ENCODE measurements at places on chromosomes 5 and 9.

GRCh38 chr9:80378669-80379293, 807.0 kb downstream of the TLE4 start:
- DNase-seq = no peak

DNA sequence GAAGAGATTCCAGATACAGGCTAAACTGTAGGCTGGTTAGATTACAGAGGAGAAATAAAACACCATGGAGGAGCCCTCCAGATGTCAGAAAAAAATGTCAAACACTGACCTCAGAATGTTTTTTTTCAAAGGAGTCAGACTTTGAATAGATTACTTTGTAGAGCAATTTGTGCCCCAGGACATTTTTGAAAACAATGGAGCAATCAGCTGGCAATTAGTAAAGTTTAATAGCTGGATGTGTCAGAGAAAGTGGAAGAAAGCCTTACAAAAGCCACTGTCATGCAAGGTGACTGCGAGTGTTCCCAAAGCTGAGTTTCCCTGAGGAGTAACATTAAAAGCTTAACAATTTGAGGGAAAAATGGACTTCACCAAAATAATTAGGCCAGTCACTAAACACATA, 417.8 kb upstream of the CTNND2 start:
- DNase-seq = no peak

GRCh38 chr5:71452876-71453275, 2.6 kb upstream of the BDP1 start:
- DNase-seq = no peak

GRCh38 chr9:98010445-98010844, 27.3 kb downstream of the ANP32B start:
- no peak for DNase-seq

DNA sequence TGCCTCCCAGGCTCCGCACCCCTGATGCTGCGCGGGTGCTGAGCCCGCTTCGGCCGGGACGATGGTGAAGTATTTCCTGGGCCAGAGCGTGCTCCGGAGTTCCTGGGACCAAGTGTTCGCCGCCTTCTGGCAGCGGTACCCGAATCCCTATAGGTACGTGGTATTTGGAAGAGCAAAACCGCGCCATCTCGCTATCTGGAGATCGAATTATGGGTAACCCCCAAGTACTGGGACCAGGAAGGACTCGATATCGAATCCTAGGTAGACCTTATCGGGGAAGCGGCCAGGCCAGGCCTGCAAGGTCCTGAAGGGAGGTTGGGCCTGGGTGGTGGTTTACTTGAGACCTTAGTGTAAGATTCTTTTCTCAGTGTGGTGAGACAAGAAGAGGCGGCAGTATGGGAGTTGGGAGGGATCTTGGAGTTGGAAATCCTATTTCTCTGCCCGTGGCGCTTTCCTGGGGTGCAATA, 359 bp downstream of the PRELID1 start:
- DNase-seq = no peak

DNA sequence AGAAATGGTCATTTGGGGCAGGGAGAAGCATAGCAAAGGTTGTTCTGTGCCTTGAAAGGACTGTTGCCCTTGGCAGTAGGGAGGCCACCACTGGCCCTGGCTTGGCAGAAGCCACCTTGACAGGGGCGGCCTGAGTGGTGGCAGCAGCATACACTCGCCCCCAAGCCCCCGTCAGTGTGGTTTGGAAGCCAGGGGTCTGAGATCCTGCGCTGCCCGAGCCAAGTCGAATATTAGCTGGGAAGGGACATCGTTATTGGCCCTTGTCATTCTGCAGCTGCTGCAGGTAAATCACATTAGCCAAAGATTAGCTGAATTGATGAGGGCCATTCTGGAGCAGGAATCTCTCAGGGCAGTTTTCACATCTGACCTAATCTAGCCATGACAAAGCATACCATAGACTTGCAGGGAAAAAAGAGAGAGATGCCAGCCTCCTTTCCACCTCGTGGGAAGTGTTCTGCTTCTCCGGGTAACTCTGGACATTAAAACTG, 9.0 kb downstream of the OLFM1 start:
- DNase-seq = no peak

DNA sequence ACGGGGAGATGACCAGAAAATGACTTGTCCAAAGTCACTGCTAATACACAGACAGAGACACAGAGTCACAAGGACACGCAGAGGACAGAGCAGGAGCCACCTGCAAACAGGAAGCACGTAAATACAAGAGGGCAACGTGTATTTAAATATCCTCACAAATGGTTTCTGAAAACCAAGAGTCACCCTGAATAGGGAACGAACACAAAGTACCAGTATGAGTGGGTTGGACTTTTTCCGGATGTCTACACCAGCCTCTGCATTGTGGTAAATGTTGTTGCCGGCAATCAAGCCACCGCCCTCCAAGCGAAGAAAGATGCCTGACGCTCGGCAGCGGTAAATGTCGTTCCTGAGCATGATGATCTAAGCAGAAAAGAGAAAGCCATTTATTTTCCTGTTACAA, 44.5 kb downstream of the FBXO10 start:
- no peak for DNase-seq

DNA sequence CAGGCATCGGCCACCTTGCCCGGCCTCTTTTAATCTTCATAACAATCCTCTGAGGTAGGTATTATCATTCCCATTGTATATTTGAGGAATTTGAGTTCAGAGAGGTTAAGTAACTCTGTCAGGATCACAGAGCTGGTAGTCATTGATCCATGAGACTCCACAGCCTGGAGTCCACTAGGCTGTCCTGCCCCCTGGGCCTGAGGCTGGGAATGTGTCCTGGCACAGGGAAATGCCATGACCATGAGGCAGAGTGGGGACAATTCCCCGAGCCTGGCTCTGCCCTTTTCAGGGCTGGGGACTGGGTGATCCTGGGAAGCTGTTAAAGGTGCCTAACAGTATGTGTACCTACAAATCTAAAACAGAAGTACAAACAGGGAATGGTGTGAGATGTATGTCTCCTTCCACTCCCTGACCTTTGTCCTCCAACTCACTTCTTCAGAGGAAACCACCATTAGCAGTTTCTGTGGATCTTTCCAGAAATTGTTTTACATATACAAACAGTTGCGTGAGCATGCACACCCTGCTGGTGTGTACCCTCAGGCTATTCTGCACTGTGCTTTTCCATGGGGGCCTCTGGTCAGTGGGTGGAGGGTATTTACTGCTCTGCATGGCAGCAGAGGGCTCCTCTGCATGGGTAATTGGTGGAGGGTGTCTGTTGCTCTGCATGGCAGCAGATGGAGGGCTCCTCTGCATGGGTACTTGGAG, 53.8 kb downstream of the NDST1 start:
- DNase-seq = no peak

DNA sequence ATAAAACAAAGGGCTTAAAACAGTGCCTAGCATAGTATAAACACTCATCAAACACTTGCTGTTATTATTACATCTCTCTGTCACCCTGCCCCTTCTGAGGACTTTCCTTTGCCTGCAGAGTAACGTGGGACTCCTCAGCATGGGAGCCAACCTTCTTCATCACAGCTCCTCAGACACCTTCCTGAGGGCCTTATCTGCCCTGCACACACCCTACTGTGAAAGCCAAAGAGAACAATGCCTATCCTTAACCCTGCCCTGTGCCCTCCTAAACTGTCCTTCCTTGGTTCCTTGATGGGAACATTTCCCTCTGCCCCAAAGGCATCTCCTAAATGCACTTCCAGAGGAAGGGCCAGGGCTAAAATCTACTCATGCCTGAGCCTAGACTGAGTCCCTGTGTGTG, 20.6 kb upstream of the HAND1 start:
- DNase-seq = no peak

DNA sequence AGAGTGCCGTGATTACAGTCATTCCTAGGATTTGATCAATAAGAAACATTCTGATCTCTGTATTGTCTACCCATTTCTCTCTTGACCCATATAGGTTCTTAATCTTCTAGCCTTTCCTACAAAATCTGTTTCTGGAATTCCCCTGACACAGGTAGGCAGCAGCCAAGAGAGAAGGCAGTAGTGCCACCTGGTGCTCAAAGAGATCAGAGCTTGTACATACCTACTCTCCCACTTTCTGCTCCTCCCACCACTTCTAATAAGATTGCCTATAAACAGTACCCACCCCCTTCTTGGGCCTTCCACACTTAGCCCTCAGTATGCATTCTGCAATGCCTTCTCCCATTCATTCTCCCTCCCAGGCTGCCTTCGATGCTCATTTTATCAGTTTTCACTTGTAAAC, 117.4 kb upstream of the RORB start:
- DNase-seq = peak; percentile 39

GRCh38 chr5:54476682-54477081, 21.2 kb downstream of the HSPB3 start:
- no peak for DNase-seq

DNA sequence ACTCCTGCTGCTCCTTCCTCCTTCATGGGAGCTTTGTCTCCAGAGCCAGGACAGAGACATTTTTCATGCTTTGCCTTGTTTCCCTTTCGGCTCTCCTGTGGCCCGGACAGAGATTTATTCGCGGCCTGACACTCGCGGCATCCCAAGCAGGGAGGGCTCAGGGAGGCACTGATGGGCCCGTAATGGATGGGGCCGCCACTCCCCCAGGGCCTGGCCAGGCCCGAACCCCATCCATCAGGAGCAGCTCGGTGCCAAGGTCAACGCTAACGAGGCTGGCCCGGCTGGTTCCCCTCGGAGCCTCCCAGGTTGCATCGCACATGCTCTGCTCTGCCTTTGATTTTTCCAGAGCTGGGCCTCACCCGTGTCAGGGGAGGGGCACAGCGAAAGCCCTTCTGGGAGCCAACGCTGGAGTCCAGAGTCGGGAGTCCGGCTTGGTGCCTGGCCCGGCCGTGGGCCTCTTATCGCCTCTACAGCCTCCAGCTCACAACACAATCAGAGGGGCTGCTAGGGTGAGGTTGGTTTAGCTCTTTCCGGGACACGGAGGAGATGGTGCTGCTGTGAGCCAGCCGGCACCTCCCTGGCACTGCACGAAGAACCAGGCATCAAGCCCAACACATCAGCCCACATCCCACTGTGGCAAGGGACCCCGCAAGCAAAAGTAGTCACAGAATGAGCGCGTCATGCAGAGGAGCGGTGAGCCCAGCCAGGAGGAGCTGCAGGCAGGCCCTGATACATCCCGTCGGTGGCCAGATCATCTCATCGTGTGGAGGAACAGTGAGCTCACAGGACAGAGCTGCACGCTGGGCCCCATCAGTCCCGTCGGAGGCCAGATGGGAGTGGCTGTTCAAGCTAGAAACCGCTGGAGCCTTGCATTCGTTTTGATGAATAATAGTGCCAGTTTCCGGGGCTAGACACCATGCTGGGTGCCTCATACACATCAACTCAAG, 72.2 kb upstream of the BARHL1 start:
- no peak for DNase-seq

GRCh38 chr5:179805529-179806249, 977 bp downstream of the MGAT4B start:
- no peak for DNase-seq

- DNase-seq = no peak
Observed at GRCh38 chr9:131999692-132000551, 79.7 kb downstream of the MED27 start.

DNA sequence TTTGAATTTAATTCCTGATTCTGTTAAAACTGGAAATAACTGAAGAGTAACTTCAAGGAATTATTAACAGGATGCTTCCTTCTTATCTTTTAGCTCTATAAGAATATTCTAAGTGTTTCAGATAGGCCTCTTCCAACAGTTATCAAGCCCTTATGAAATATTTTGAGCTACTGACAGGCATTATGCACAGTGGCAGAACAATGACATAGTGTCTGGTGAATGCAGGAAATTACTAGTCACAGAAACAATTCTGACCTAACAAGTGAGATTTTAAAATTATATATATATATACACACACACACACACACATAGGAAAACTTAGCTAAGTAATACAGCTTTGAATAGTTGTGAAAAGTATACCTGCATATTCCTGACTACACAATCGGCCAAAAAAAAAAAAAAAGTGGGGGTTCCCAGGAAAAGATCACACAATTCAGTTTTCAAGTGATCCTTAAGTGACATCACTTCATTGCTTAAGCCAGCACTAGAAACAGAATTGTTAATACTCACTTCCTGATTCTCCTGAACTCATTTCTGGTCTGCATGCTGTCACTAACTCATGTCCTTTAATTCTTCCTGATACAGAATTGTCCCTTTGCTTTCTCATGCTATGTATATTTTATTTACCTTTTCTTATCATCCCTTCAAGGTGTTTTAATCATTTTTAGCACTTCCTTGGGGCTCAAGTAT, 77.3 kb downstream of the SLC25A46 start:
- no peak for DNase-seq

DNA sequence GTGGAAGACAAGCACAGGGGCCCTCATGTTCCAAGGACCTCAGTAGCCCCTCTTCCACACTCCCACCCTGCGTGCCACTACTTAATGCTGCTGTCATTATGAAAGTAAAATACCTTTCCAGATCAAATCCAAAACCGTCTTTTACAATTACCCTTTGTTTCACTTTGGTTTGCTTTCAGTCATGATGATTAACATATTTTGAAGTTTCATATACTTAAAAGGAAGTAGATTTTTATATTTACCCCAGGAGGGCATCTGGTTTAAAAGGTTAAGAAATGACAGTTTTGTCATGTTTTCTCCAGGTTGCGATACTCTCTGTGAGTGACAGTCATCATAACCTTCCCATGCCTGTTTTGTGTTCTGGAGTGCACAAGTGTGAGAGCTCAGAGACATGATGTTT, 13.5 kb upstream of the MAP1B start:
- DNase-seq = no peak
